ENCODE measurements at places on chromosomes 7 and 10. TPM values are rescaled to one million over a fixed set of nuclear protein-coding genes. Genes with fewer than 3 reads are reported as not detected.
A peak's percentile ranks its signal among the peaks of the same experiment; 100 is the strongest.

TRPV5 gene
- not detected for total RNA-seq

GRCh38 chr10:76882245-76882644 lies 755.4 kb downstream of the KCNMA1 start:
- no peak for DNase-seq

MMD2 gene
- not detected for total RNA-seq

NUDT13 gene
- total RNA-seq: 5.2 TPM

JAZF1 gene
- 0.30 TPM for total RNA-seq

CNPY1 gene
- total RNA-seq: not detected

- DNase-seq: no peak
Observed at GRCh38 chr10:17161775-17162174, 32.2 kb upstream of the CUBN start.

- DNase-seq: no peak
Observed at GRCh38 chr7:25830215-25830614, 321.8 kb upstream of the NFE2L3 start.

DNA sequence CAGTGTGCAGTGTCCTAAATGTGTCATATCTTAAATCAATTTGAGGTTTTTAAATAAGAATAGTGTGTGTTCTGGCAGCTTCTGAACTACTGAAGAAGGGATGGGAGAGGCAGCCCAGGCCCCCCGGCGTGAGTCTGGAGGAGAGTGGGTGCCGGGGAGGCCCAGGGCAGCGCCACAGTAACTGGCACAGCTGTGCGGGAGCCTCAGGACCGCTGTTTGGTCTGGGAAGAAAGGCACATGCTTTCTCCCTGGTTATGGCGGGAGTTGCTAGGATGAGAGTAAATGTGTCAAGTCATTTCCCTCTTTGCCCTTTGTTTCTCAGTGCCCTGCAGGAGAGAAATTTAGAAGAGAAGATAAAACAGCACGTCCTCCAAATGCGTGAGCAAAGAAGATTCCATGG lies 31.9 kb upstream of the PWWP2B start:
- no peak for DNase-seq

DNA sequence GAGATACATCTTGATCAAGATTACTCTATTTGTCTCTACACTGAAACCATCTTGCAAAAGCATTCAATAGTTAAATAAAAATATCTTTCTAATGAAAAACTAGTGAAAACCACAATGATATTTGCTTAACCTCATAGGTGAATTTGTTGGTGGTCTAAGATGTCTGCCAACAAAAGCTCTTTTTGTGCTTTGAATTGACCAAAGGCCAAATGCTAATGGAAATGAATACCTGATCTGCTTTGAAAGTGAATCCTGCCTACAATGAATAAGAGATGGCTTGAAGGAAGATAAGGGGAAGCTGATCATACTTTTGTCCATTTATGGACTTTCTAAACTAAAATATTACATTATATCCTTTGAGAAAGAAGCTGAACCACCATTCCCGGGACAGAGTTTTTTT lies 228.9 kb upstream of the ETV1 start:
- no peak for DNase-seq

DNA sequence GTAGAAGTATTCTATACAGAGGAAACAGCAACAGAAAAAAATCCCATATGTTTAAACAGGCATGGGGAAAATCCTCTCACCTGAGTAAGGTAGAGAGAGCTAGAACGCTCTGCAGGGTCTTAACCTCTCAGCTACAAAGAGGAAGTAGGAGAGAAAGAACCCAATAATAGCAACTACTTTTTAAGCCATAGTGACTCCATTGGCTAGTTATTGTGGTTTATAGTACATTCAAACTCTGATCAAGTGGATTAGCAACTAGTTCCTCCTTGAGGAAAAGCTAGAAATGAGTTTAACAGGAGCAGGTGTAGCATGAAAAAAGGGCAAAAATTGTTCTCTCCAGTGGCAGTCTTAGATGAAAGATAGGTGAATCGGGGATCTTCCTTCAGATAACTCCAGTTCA lies 89.7 kb downstream of the HGF start:
- DNase-seq: no peak

GRCh38 chr7:73706126-73707044 lies 13.1 kb downstream of the STX1A start:
- DNase-seq: peak; percentile 86

DNA sequence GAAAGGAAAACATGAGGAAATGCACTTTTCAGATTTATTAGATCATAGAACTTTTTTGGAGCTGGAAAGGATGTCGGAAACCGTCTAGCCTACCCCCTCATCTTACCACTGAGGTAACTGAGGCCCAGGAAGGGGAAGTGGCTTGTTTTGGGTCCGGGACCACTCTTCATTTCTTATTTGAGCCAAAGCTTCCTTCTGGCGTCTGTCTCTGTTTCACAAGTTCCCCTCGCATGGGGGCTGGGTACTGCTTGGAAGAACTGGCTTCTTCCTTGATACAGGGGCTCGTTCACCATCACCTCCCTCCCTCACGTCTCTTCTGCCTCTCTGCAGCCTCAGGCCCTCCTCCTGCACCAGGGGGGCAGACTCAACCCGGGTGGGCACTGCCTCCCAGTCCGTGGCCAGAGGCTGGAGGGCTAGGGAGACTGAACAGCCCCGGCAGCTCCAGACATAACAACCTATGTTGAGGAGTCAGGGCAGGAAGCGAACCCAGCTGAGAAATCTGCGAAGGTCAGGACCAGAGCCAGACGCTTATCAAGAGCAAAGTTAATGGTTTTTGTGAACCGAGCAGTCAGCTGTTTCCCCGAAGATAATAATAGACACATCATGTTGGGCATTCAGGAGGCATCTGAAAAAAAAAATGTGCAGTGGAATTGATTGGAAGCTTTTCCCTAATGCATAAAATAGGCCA lies 12.9 kb downstream of the HTRA1 start:
- DNase-seq: no peak

- DNase-seq: no peak
Observed at GRCh38 chr7:86814661-86815379, 171.1 kb downstream of the GRM3 start.

- no peak for DNase-seq
Observed at GRCh38 chr10:18437486-18437885, 213.9 kb downstream of the NSUN6 start.

NEURL1 gene
- 4.8 TPM for total RNA-seq

GRCh38 chr10:13773043-13773442 lies 186.3 kb downstream of the PRPF18 start:
- DNase-seq: peak; percentile 78

DNA sequence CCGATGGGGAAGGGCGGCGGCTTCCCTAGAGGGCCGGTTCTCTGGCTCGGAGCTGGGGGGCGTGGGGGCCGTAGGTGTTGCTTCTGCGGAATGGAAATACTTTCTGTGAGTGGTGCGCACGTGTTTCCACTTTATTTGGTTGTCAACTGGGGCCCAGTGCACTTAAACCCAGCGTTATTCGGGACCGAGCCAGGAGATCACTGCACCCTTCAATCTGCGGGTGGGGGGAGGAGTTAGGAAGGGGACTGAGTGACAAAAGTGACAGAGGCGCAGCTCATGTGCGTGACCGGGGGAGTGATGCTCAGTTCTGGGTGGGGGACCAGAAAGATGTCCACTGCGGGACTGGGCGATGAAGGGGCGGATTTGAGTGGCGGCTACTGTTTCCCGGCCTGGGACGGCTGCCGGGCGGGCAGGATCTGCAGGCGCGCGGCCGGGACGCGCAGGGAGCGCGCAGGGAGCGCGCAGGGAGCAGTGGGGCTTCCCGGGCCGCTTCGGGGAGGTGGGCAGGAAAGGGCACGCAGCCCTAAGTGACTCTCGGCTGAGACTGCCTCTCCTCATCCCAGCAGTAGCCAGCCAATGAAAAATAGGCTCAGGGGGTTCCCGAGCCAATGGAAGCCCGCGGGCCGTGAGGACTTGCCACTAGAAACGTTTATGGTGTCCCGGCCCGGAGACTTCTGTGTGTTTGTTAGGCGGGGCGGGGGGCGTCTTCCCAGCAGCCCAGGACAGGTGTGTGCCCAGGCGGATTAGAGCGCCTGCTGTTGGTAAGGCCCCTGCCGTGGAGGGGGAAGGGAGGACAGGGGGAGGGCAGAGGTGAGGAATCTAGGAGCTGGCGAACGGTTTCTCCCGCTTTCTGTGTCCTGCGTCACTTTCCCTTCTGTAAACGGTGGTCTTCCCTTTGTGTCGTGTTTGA lies 54.3 kb upstream of the KDM7A start:
- DNase-seq: no peak

- DNase-seq: no peak
Observed at GRCh38 chr10:84891631-84892030, 563.2 kb downstream of the CCSER2 start.

GRCh38 chr10:121252756-121253155 lies 345.5 kb downstream of the FGFR2 start:
- DNase-seq: no peak

DNA sequence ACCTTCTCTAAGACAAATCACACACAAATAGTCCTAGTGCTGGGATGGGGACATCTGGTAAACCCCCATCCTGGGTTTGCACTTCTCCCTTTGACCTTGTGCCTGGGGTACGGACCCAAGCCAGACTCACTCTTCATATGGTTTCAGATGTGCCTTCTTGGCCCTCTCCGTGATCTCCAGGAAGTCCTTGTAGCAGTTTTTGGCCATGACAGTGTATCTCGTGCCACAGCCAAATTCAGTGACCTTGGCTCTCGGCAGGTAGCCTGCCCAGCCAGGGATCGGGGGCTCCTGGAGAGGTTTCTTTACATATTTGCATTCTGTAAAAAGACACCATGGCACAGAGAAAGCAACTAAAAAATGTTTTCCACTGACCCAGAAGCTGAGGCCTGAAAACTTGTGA lies 43.9 kb downstream of the PNLIPRP2 start:
- DNase-seq: no peak

DNA sequence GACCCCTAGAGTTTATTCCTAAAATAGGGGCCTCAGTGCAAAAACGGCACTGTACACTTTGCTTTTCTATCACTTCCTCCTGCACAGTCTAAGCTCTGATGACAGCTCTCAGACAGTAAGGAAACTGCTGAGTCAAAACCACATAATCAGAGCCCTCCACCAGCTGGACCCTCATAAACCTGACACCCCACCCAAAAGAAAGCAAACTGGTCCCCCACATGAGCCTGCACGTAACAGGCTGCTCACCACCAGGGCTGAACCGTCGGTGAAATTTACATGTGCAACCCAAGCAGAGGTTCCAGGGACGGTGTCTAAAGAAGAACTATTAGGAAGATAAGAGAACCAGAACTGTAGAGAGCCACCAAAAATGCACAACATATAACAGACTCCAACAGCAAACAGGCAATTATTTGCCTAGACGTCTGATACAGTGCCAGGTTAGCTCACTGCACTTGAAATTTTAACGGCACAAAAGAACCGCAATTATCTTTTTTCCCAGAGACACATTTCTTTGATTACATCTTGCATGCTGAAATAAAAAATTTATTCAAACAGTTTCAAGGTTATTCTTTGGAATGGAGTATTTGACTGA lies 19.6 kb downstream of the SGMS1 start:
- no peak for DNase-seq

OGDHL gene
- total RNA-seq: not detected

CFTR gene
- not detected for total RNA-seq

- no peak for DNase-seq
Observed at GRCh38 chr10:35705671-35706070, 63.6 kb upstream of the FZD8 start.

OR13A1 gene
- total RNA-seq: 0.15 TPM

DNA sequence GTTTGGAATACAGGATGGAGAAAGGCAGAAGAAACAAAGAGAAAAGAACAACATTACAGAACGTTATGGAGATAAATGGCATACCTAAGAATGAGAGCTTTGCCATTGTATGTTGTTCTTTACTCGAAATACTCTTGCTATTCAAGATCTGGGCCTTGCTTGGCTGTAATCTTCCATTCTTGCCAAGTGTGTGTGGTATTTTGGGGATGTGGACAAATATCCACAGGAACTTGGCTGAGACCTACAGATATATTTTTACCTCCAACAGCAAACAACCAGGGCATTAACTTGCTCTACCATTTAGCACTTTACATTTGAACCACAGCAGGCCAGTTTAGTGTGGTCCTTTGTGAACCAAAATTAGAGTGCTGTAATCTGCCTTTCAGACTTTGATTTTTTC lies 76.3 kb downstream of the DKK1 start:
- no peak for DNase-seq

DNA sequence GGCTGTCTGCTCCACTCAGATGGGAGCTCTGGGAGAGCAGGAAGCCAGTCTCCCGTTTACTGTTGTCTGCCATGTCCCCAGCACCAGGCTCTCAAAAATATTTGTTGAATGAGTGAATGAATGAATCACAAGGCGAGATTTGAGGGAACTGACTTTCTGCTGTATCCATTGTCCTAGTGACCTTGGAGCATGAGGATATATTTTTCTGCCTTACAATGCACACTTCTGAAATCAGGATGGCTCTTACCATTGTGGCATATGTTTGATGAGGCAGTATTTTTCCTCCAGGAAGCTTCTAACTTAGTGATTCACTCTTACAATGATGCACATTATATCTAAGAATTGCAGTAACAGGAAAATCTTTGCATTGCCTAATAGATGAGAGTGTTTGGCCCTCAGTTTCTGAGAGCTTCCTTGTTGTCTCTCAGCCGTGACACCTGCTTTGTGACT lies 136.4 kb downstream of the RPS24 start:
- peak; percentile 64 for DNase-seq

DNA sequence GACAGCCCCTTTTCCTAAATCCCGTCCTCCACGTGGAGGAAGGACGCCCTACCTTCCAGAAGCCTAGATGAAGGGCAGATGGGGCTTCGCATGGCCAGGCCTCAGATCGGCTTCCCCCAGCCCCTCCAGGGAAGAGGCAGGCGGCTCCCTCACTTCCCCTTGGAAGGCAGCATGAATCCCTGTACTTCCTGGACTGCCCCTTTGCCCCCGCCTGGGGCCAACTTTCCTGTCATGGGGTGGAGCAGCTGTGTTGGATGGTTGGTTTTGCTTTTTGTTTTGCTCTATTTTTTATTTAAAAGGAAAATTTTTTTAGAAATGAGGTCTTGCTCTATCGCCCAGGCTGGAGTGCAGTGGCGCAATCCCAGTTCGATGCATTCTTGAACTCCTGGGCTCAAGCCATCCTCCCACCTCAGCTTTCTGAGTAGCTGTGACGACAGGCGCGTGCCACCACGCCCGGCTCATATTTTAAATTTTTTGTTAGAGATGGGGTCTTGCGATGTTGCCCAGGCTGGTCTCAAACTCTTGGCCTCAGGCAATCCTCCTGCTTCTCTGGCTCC lies 27.2 kb downstream of the GTF2IRD1 start:
- DNase-seq: no peak

GRCh38 chr10:93290661-93291354 lies 191.3 kb downstream of the MYOF start:
- no peak for DNase-seq

DNA sequence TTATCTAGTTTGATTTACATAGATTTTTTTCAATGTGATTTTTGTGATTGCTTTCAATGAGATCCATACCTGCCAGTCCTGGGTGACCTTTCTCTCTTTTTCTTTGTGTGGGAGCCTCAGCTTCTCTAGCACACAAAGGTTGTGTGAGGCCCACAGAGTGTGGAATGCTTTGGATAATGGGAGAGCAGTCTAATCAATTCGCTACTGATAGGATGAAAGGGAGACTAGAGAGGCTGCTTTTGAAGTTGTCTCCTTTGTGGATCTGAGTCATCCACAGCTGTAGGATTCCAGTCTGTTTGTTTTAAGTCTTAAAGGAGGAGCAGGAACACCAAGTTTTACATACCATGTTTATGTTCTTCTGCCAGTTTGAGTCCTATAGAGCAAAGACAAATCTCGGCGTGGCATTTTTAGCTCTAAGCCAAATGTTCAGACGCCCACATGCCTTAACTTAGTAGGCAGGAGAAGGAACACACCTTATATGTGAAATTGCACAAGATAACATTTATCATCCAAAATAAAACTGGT lies 330.0 kb downstream of the ARL4A start:
- peak; percentile 68 for DNase-seq

Measured in PC-9 (cell line).